Ureter (tissue), 1 donor: ENCODE measurements at places on chromosomes 12 and 14. TPM values are rescaled to one million over a fixed set of nuclear protein-coding genes. Genes with fewer than 3 reads are reported as not detected.

DNA sequence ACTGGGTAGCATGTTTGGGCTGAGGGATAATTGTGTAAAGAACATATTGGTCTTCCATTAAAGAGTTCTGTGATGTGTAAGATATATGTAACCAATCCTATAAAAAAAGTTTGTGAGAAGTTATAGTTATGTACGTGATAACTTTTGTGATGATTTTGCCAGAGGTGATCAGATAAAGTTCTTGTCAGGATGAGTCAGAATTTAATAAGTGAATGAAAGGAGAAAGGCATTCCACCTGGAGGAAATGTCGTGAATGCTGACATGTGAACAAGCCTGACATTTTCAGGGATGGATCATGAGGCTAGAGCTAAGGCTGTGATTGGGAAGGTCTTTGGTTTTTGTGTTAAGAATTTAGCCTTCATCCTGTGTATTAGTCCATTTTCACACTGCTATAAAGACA, 241.5 kb downstream of the SNAPC1 start:
- no peak for DNase-seq

DNA sequence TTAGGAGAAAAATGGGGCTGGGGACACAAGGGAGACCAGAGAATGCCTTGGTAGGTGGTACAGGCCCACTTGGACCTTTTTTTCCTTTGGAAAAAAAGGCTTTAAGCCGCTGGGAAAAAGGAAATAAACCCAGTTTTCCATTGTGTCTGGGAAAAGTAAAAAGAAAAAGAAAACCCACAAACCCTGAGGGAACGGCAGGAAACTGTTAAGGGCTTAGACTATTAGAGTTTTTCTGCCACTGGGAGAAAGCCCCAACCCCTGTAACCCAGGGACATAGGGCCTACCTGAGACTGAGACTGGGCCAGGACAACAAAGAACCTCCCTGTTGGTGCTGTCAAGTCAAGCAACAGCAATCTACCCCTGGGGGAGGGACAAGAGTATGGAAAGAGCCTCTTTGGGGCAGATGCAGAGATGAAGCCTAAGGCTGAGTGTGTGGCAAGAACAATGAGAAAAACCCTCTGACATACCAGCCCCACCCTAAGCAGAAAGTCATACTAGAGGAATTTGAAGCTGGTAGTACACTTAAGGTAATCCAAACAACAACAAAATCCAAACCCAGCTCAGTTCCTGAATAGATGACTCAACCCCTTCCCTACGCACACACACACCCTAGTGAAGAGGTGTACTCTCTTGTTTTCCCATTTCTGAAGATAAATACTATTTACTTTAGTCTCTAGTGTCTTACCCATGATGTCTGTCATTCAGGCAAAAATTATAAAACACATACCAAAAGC, 22.8 kb downstream of the ATF1 start:
- DNase-seq, result no peak

- no peak for DNase-seq
These were observed 7.3 kb upstream of the EMP1 start for GRCh38 chr12:13189264-13189663.

DNA sequence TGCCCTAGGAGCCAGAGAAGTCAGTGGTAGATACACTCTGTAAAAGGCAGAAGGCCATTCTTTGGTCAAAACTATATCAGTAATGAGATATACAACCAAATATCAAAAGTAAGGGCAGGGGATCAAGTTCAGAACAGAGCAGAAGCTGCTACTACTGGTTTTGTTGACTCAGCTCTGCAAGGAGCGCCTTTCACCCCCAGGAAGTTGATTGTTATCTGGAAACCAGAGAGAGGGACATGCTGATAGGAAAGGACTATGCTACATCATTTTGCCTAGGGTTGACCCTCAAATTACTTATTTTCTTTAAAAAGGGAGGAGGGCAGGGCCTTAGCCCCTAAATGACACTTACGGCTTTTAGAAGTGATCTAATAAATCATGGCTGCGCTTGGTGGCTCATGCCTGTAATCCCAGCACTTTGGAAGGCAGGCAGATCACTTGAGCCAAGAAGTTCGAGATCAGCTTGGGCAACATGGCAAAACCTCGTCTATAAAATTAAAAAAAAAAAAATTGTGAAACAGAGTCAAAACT, 194.0 kb downstream of the KLHL28 start:
- no peak for DNase-seq

The HOTAIR gene
- 6.6 TPM for total RNA-seq

The DLK1 gene
- 0.39 TPM for total RNA-seq

The CLEC7A gene
- 9.0 TPM for total RNA-seq
